NT2/D1 (cell line): ENCODE measurements at places on chromosomes 2 and 18.

DNA sequence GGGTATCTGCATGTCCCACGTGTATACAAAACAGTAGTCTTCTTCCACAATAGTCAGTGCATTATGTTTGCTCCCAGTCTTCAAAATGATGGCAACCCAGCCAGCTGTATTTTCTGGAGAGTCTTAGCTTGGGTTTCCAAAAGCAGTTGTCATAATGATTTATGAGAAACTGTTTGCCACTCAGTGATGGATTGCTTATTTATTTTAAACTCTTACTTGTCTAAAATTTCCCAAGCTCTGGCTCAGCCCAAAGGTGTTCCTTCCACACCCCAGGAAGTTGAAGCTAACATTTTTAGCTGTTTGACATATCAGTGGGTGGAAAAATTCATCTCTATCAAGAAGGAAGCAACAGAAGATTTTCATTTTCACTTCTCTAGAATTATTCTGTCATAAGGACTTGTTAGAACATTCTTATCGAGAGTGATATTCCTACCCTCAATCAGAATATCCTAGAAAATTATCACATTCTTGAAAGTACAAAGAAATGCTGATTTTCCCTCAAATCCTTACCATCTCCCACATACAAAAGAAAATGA, 78.8 kb downstream of the ASAP2 start:
- DNase-seq: no peak

DNA sequence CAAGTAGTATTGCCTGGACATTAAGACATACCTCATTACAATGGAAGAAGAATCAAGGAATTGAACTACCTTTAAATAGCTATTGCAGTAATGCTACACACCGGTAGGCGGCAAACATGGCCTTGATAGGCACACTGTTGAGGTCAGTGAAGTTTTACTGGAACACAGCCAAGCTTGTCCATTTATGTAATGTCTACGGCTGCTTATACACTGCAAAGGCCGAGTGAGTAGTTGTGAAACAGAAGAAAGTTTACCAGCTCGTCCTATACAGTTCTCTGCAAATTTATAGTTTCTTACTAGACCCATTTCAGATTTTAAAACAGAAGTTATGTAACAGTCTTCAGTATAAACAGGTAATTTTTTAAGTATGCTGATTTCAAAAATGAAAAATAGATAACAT, 38.8 kb downstream of the PPP4R1 start:
- DNase-seq: peak; percentile 11

DNA sequence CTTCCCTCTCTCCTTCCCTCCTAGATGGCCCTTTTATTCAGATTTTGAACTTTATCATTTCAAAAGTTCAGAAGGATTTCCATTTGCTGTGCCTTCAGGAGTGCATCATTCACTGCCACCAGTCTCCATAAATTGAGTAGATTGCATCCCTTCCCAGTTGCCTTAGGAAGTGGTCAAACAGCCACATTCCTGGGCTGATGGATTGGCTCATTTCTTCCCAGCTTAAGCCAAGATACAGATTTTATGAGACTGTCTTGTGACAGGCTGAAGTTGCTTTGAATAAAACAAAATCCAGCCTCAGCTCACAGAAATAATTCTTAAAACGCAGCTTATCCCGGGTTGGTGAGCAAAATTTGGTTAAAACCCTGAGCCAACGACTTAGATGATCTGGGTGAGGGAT, 9.8 kb downstream of the NRP2 start:
- DNase-seq: no peak

DNA sequence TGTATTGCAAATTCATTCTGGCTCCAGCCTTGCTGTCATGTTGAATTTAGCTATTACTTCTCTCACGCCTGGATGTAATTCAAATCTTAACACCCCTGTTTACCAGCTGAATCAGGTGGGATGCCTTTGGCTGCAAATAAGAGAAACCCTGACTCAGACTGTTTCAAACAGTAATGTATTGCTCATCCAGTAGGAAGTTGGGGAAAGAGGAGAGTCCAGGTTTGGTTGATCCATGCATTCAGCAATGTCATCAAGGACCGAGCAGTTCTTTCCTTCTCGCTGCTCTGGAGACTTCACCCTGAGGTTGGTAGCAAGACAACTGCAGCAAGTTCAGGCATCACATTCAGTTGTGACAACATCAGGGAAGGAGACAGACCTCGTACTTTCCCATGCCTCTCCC, 6.4 kb upstream of the DARS1 start:
- no peak for DNase-seq

DNA sequence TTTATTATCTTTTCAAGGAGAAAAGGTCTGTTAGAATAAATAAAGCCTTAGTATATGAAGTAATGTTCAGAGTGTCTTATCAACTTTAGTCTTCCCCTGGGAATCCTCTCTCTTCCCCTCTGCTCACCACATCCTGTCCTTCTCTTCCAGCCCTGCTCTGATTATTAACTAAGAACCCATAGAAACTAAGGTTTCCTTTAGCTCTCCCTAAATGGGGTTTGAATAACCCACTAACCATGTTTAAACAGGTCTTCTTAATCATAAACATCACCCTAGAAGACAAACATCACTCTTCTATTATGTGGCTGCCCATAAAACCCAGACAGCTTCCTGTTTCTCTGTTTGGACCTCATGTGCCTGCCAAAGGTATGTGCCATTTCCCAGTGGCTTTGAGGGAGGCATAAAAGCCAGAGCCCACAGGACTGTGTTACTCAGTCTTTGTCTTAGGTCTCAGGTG, 50.1 kb downstream of the SLC14A1 start:
- DNase-seq: no peak

DNA sequence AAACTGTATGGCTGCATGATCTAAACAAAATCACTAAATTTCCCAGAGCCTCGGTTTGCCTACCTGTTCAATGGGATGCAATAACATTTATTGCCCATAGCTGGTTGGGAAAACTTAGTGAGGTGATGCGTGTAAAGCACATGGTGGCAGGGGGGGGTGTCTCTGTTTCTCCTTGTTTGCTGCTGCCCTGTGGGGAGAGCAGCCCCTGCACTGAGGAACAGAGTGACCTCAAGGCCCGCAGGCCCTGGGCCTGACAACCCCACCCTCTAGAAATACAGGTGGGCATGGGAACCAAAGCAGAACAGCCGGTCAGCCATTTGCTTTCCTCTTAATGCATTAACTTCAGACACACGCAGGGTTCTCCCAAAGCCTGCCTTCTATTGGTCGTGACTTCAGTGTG, 55.1 kb upstream of the SLC66A3 start:
- no peak for DNase-seq

DNA sequence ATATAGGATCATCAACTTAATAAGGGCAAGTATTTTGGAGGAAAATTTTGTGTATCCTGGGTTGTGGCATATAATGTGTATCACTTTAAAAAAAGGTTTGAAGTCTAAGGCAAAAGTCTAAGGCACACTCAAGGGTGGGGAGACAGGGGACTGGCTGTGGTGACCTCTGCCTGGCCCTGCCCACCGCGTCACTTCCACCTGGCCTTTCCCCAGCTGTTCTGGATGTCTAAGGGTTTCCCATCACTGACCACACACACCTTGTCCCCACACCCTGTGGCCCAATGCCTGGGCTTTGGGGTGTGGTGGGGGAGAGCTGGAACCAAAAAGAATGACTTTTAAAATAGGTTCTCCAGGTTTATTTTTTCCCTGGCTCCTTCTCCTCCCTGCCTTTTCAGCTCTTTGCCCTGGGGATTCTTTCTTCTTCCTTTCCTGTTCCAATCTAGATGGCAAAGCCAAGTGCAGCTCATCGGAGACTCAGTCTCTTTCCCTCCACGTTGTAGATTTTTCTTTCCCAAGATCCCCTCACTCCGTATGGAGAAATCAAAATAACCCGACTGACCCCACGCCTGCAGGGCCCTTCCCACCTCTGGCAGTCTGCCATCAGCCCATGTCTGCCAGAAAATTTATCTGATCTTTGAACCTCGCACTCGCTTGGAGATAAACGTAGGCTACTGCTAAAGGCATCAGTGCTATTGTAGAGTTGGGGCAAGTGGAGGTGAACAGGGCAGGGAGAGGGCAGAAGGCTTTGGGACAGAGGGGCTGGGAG, 257.2 kb downstream of the DYSF start:
- DNase-seq: no peak

- peak; percentile 39 for DNase-seq
These were observed 400 bp downstream of the CCDC88A start for GRCh38 chr2:55419233-55419678.

GRCh38 chr2:216139884-216140283, 30.7 kb downstream of the XRCC5 start:
- no peak for DNase-seq

- DNase-seq: no peak
These were observed 427.7 kb downstream of the NBAS start for GRCh38 chr2:15133461-15133860.

- DNase-seq: no peak
These were observed 694.2 kb upstream of the GYPC start for GRCh38 chr2:125961739-125962138.

DNA sequence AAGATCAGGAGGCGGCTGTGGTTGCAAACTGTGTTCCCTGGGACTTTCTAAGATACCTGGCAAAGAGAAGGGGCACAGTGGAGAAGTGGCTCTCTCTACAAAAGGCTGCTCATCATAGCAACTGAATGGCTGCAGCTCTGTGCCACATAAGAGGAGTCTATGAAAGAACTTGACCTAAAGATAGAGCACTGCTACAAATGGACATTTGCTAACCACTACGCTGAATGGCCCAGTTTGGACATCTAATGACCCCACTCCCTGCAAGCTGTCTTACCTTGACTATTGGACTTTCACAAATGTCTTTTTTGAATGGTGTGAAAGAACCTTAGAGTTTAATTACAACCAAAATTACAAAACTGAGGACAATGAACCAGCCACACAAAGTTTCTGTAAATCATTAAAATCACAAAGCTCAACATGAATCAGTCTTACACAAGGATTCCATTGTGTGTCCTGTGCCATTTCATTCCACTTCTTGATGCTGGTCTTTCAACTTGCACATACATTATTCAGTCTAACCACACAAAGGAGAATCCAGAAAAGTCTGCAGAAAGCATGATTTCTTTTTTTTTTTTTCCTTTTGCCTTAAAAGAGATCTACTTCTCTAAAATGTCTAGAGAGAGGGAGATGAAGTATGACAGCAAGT, 154.0 kb downstream of the LAMA1 start:
- no peak for DNase-seq

- DNase-seq: no peak
These were observed 74.6 kb downstream of the ARMC9 start for GRCh38 chr2:231272991-231273390.

DNA sequence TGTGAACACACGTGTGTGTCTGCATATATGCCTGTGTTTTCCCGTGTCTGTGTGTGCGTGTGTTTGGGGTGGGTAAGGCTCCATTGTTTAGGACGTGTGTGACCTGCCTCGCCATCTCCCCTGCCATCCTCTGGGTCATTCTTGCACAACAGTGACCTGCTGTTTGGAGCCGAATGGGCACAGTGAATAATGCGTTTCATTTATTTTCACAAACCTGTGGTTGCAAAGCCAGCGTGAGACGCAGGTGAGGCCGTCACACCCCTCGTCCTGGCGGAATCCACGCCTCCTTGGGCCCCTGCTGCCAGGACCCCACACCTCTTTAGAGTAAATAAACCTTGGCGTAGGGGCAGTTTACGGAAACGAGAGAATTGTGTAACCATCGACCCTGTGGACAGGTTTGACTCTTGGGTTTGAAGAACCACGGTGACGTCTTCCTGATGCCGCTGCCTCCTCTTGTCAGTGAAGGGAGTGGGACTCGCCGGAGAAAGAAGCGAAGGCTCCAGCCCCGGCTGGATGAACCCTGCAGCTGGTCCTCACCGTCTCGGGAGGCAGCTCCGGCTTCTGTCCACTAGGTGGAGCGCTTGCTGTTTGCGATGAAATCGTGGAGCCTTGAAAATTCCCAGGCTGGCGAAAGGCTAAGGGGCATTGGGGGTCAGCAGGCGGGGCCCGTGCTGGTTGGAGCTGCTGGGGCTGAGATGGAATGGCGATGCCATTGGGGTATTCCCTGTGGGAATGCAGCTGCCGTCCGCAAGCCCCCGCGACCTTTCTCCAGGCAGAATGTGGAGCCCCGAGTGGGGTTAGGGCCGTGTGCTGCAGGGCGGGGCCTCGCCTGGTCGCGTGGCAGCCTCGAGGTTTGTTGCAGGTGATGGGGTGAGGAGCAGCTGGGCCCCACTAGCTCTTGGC, 81.1 kb downstream of the RTP5 start:
- peak; percentile 73 for DNase-seq

DNA sequence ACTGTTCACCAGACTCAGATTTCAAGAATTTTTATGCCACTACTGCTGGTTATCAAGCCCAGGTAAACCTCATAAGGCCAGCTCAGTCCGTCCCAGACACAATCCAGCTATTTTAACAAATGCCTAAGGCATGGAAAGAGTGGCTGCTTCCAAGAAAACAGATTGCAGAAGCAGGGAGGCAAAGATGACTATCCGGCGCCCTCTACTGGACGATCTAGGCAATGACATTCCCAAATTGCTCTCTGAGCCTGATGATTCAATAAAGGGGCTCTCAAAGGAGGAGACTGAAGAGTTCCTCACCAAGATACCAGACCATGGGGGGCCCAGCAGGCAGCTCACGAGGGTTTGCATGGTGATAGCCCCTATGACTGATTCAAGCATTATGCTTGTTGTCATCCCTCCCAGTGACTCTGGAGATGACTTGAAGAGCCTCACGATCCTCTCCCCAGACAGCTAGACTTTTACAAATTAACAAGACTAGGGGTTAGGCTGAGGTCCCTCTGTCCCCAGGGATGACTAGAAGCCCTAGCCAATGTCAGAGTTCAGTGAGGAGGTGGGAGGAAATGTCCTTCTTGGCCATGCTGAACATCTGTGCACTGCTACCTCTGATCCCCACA, 25.0 kb downstream of the SERPINB8 start:
- no peak for DNase-seq

DNA sequence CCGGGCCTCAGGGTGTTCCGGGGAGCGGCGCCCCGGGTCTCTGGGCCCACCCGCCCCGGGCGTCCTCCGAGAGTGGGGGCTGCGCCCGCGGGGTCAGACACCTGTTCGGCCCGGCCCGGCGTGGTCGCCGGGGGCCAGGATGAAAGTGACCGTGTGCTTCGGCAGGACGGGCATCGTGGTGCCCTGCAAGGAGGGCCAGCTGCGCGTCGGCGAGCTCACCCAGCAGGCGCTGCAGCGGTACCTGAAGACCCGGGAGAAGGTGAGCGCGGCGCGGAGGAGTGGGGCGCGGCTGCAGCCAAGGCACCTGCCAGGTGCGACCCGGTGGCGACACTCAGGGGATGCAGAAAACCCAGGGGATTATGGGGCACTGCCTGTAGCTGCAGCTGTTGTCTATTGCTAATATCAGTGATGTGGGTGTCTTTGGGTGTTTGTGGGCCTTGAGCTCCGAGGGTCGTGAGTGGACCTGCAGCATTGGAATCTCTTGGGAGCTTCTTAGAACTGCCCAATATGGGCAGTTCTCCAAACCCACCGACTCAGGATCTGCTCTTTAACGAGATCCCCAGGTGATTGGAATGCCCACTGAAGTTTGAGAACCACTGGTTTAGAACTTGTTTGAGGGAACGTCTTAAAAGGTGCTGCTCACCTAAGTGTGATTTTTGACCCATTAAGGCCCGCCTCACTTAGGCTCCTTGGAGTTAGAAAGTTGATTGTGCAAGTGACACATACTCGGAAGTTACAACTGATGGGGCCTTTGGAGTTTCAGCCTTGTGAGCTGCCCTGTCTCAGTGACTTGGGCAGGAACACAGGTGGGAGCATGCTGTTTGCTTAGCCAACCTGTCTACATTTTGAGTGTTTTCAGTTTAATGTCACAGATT, 823 bp downstream of the PARD3B start:
- DNase-seq: no peak
